ENCODE measurements at places on chromosomes 12 and 14.

GRCh38 chr12:28742791-28743190 lies 406.3 kb upstream of the FAR2 start:
- DNase-seq = no peak

DNA sequence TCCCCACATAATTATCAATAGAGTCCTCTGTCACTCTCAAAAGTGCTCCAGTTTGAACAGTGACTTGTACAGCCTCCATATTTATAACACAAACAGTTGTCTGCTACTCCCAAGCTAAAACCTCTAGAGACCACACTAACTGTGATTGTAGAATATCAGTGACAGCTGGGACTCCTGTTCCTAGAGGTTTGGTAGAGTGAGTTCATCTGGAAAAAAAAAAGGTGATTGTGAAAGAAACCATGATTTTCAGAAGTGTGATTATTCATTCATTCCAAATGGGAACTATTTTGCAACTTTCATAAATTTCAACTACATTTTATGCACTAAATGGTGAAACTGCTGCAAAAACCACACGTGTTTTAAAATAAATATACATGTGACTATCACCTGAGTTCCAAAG lies 128.0 kb upstream of the PLXNC1 start:
- DNase-seq = peak; percentile 73

GRCh38 chr14:101242442-101243385 lies 318.6 kb upstream of the DIO3 start:
- no peak for DNase-seq

DNA sequence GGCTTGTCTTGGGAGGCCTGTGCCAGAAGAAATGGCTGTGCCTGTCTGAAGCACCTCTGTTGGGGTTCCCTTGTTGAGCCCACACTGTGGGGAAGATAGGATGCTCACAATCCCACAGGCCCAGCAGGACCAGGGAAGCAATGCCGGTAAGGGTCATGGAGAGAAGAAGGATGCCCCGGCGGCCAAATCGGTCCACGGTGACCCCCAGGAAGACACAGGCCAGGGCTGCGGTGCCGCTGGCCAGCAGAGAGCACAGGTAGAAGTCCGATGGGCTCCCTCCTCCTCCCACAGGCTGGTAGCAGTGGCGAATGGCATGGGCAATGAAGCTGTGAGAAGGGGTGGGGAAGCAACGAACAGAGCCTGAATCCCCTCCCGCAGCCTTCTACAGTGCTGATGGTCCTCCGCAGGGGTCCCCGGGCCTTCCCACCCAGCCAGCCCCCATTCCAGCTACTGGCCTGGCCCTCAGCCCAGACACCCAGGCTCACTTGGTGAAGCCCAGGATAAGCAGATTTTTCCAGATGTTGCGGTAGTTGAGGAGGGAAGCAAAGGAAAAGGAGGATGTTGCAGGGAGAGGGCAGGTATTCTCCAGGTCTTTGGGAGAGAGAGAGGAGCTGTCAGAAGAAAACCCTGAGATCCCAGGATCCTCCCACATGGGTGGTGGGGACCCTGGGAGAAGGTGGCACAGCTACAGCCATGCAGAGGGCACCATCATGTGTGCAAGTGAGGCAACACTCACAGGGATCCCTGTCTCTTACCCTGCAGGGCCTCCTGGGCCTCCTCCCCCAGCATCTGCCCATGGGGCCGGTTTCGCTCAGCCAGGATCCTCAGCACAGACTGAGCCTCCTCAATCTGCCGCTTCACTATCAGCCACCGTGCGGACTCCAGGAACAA lies 5.0 kb downstream of the SLC22A17 start:
- no peak for DNase-seq

All from fibroblast of gingiva (primary cell).